ENCODE measurements at places on chromosomes 1 and 21.

GRCh38 chr1:36585569-36586548 is 103.1 kb upstream of the CSF3R start:
- DNase-seq, result no peak

DNA sequence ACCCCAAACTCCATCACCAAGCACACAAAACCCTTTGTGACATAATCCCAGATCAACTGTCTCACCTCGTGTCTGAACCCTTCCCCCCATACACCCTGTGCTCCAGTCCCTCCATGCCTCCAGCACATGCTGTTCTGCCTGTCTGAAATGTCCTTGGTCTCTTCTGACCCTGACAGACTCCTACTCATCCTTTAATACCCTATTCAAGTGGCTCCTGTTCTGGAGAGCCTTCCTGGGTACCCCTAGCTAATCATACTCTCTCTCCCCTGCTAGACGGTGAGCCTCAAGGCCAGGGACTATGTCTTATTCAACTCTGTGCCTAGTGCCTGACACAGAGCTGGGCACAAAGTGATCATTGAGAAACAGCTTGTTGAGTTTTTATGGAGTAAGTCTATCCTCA is 125.0 kb downstream of the LACTBL1 start:
- DNase-seq, result no peak

DNA sequence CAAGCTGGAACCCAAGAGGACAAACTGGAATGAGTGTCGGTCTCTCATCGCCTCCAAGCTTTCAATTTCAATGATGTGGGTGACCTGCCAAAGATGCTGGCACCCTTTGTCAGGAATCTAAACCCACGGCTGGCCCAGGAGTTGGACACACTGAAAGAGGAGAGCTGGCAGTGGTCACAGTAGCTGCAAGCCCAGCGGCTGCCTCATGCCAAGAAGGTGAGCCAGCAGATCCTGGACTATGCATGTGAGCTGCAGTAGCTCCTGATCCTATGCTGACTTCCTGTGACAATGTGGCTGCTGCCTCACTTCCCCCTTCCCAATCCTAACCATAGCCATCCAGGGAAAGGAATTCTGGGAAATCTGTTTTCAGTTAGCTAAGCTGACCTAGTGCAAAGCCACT is 117.0 kb upstream of the VAV3 start:
- no peak for DNase-seq

DNA sequence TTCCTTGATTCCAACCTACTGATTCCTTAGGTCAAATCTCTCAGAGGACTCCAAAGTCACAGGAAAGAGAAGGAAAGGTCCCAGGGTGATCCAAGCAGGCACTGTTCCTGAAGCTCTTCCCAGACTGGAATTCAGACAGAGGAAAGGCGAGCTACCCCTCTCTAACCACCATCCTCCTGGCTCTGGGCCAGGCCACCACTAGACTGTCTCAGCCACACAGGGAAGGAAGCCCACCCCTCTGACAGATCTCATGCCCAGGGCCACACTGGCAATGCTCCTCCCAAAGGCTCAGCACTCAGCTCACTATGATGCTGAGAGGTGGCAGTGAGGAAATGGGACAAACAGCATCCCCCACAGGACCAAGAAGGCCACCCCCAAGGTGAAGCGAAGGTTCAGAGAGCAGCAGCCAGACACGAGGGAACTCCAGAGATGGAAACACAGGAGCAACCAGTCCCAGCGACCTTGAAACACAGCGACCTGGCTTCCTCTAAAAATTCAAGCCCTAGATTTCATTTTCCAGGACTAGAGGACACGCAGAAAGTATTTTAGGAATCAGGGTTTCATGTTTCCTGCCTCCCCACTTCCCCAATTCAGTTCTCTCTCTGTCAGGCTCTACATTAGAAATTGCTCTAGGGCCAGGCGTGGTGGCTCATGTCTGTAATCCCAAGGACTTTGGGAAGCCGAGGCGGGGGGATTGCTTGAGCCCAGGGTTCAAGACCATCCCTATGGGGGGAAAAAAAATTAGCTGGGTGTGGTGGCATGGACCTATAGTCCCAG is 18.8 kb downstream of the PIK3C2B start:
- no peak for DNase-seq

DNA sequence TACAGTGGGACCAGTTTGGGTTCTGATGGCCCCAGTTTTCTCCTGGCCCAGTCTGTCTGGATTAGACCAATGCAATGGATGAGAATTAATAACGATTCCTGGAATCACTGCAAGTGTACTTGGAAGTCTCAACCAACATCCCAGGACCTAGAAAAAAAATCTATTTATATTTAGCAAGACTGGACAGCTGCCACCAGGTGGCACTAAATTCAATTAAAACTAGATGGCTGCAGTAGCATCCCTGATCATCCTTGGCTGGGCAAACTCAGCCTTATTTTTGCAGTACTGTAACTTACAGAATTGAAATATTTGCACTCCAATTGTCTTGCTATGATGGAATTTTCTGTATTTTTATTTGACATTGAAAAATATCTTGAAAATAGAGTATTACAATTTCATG is 165.7 kb downstream of the NCAM2 start:
- peak; percentile 1 for DNase-seq

GRCh38 chr1:167251472-167251871 is 30.8 kb downstream of the POU2F1 start:
- DNase-seq, result no peak

DNA sequence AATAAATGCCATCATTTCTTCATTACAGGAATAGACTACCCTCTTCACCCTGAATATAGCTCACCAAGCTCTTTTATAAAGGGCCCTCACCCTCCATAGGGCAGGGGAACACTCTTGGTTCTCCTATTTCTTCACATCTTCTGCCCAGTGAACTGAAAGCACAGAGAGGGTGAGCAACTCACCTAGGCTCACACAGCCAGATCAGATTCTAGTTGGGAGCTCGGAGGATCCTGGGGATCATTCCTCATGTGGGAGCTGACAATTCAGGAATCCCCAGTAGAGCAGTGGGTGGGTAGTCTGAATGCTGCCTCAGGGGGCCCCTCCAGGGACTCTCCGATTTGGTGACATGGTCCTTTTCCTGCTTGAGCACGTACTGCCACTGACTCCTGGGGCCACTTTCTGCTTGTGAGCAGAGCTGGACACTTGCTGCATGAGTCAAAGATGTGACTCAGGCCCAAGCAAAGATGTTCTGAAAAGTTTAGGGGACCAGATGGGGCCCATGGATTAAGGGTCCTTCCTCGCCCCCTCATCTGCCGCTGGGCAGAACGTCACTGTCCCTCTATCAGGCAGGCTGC is 63.7 kb upstream of the WNT4 start:
- no peak for DNase-seq

DNA sequence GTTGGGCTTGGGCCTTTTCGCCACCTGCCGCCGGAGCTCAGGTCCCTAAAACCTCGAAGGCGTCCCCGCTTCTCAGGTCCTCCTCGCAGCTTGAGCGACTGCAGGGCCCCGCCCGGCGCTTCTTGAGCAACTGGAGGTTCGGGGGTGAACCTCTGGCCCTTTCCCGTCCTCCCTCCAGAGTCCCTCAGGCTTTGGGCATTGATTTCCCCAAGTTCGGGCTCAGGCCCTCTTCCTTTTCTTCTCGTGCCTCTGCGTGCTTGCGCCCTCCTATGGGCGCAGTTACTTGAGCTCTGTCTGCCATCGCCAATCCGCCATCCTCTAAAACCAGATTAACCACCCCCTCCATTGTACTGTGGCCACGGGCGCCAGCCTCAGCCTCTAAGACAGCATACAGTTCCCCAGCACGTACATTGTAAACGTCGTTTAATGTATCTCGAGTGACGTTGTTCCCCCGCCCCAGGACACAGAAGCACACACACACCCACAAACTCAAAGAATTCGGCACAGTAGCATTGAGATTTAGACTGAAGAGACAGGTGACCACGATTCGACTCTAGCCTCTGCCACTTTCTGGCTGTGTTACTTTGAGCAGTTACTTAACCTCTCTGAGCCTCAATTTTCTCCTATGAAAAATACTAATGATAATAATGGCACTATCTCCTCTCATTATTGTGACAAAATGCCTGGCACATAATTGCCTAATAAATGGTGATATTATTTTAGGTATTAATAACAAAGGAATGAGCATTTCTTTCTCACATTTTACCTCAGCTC is 22.6 kb downstream of the BTG2 start:
- DNase-seq, result peak; percentile 73

GRCh38 chr1:1315435-1315954 is 7.1 kb downstream of the PUSL1 start:
- DNase-seq, result no peak
